Osteocyte (in vitro differentiated cells): ENCODE measurements at places on chromosomes 2 and 18. TPM values are rescaled to one million over a fixed set of nuclear protein-coding genes. Genes with fewer than 3 reads are reported as not detected.

Gene SYT4
- not detected in 2 replicates for total RNA-seq

- H3K36me3 ChIP-seq: peaks cover 14% of the 10 kb centered on the region
- no peaks in the 10 kb centered on the region for H3K27me3 ChIP-seq
- peak overlapping the region; percentile 35 for H3K27ac ChIP-seq
- no peak overlapping the region for H3K4me3 ChIP-seq
Measured at GRCh38 chr18:48616484-48617255, 77.8 kb downstream of the CTIF start.

DNA sequence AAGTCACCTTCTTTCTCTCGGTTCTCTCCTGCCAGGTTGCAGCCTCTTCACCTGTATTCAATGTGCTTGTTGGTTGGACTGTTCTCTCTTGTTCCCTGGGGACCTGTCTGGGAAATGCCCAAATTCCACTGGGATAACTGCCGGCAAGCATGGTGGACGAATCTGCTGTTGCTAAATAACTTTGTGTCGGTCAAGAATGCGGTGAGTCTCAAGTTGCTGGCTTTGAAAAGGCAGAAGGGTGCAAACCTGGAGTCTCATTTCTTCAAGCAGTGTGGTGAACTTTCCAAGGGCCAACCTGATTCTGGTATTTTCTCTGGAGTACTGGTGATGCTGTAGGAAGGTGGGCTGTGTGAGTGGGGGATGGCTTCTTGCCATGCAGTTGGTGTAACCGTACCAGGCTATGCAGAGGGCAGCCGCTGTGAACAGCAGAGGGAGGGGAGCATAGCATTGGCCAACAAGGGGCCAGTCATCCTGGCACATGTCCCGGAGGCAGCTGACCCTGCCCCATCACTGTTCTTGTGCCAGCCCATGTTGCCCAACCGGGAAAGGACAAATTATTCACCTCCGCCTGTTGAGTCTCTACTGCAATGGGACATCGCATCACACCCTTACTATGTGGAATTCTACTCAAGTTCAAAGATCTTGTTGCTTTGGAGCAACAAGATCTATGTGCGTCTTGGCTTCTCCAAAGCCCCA, 88.1 kb upstream of the SEC11C start:
- H3K4me3 ChIP-seq: no peak overlapping the region
- H3K27me3 ChIP-seq: no peaks in the 10 kb centered on the region

Gene KIDINS220
- total RNA-seq: 99.2 and 101 TPM in 2 replicates

Gene CDK15
- total RNA-seq: 0.47 and 0.70 TPM in 2 replicates

- no peak for DNase-seq
- H3K4me3 ChIP-seq: peak overlapping the region; percentile 79
- H3K4me1 ChIP-seq: peaks cover 23% of the 10 kb centered on the region
- H3K27ac ChIP-seq: peak overlapping the region; percentile 75
- peaks cover 7% of the 10 kb centered on the region for H3K36me3 ChIP-seq
Measured at GRCh38 chr2:201452058-201452921, 750 bp downstream of the STRADB start.

- DNase-seq: no peak
- no peaks in the 10 kb centered on the region for H3K36me3 ChIP-seq
- no peaks in the 10 kb centered on the region for H3K27me3 ChIP-seq
- H3K27ac ChIP-seq: no peak overlapping the region
- peaks cover 4% of the 10 kb centered on the region for H3K4me1 ChIP-seq
Measured at GRCh38 chr2:138711812-138712211, 68.4 kb downstream of the NXPH2 start.

Gene TRIM43
- not detected in 2 replicates for total RNA-seq

Gene FTCDNL1
- total RNA-seq: 0.76 TPM in 1 of 2 replicates, not detected in the other
